ENCODE measurements at places on chromosomes 7 and 10.

DNA sequence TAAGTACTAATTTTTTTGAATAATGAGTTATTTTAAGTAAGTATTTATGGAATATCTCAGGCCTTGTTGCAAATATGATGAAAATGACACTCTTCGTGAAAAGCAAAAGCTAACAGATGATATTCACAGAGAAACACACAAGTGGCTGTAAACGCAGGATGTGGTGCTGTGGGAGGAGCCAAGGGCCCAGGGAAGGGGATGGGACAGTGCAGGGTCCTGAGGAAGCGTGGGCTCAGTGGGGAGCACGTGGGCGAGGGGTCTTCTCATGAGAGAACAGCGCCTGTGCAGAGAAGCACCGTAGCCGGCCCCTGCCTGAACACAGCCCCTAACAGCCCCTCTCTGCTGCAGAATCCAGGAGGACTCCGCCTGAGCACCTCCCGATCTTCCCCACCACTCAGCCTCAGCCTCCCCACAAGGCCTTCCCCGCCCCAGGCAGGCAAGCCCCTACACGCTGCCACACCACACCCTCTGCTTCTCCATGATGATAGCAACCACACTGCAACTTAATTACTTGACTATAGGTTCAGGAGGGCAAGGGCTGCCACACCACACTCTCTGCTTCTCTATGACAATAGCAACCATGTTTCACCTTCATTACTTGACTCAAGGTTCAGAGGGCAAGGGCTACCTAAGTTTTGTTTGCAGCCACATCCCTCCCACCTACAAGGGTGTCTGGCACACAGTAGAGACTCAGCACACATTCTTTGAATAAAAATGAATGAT lies 152.6 kb upstream of the RNF32 start:
- no peak for DNase-seq

- no peak for DNase-seq
Measured at GRCh38 chr10:621513-621912, 68.0 kb downstream of the DIP2C start.

DNA sequence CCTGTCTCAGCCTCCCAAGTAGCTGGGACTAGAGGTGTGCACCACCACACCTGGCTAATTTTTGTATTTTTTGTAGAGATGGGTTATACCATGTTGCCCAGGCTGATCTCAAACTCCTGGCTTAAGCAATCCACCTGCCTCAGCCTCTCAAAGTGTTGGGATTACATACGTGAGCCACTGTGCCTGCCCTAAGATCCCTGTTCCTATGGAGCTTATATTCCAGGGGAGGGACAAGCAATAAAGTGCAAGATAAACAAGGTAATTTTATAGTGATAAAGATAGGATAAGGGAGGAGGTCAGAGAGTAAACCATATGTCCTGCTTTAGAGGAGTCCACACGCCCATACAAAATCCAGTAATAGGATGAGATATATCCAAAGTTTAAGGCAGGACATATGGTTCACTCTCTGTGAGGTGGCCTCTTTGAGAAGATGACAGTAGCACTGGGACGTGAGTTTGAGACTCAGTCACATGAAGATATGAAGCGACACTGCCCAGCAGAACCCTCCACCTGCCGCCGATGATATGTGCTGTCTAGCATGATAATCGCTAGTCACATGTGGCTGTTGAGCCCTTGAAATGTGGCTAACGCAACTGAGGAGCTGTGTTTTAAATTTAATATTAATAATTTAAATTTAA lies 113.5 kb upstream of the PDCD4 start:
- DNase-seq = no peak

- no peak for DNase-seq
Measured at GRCh38 chr7:88218429-88218745, 1.5 kb downstream of the SRI start.

DNA sequence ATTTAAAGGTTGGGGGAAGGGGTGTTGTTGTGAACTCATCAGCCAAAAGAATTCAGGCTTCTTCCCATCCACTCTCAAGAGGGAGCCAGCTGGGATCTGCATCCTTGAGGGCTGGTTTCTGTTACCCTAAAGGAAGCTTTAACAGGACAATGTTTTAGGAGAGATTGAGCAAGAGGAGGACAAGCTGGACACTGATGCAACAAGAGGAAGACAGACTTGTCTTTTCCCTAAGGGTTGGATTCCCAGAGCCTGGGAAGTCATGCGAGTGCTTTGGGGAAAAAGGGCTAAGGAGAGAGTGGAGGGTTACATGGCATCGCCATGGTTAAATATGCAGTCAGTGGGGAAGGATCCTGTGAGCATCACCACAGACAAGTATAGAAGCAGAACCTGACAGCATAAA lies 47.6 kb upstream of the PDE1C start:
- DNase-seq = no peak

- no peak for DNase-seq
Measured at GRCh38 chr10:86107131-86107530, 259.5 kb downstream of the GRID1 start.

DNA sequence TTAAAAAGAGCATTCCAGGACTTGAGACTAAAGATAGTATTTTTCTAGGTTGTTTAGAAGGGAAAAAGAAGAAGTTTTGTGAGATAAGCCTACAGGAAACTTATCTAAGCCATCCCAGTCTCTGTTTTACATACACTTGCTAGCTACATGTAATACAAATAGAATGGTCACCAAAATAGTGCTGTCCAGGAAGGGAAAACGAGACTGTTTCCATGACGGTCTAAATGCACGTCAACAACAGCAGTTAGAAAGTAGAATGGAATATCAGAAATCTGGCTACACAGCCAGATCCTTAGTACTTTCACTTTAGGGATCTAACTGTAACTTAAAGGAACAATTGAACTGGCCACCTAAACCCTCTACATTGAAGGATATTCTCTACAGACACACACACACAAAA lies 117.6 kb downstream of the TSPAN12 start:
- no peak for DNase-seq

- DNase-seq = no peak
Measured at GRCh38 chr10:51137756-51138529, 63.7 kb downstream of the PRKG1 start.

DNA sequence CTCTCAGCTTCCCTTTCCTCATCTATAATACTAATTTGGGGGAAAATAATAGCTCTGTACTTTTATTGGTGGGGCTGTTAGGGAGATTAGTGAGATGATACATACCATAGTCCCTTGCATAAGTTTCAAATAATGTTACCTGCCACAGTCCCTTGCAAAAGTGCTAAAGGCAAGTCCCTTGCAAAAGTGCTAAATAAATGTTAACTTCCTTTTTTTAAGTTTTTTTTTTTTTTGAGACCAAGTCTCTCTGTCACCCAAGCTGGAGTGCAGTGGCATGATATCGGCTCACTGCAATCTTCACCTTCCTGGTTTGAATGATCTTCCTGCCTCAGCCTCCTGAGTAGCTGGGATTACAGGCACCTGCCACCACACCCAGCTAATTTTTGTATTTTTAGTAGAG lies 43.4 kb upstream of the SRGN start:
- no peak for DNase-seq

GRCh38 chr7:75533926-75534325 lies 41.8 kb downstream of the SPDYE5 start:
- no peak for DNase-seq

DNA sequence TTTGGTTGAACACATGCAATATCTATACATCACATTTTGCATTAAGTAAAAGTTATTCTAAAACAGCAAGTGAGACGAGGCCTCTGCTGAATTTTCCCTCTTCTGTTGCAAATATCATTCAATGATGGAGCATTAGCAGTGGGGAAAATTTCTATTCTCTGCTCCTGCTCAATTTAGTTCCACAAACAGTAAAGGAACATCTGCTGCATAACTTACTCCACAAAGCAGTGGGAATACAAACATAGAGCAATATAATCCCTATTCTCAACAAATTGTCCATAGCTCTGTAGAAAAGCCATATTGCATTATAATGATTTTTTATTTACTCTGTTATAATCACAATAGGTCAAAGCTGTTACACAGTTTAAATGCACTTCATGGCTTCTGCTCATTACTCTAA lies 5.9 kb downstream of the AGR3 start:
- no peak for DNase-seq

- DNase-seq = no peak
Measured at GRCh38 chr10:4653160-4653559, 172.8 kb upstream of the AKR1E2 start.

DNA sequence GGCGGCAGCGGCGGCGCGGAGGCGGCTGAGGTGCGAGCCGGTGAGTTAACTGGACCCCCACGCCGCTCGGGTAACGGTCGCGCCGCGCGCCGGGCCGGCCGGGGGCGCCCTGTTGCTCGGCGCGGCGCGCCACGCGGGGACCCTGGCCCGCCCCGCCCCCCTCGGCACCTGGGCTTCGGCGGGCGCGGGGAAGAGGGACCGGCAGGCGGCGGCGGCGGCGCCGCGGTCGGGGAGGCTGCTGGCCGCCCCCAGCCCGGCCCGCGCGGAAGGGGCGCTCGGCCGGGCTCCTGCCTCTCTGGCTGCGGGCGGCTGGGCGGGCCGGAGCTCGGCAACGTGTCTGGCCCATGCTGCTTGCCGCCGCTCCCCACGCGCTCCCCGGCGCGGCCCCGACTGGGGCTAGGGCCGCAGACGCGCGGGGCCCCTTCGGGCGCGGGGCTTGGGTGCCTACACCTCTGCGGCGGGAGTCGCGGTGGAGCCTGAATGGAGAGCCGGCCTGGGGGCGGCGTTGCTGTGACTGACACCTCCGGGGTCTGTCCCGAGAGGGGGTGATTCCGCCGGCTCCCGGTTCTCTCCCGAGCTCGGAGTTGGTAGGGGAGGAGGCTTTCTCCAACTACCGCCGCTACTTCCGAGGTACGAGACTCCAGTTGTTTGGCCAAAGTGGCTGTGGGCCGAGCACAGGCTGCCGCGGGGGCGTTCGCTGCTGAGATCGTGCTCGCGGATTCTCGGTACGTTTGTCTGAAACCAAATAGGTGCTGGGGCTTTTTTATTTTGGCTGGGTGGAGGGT lies 494 bp downstream of the PALS2 start:
- DNase-seq = peak; percentile 23

GRCh38 chr10:71527135-71527534 lies 130.4 kb downstream of the CDH23 start:
- DNase-seq = no peak

GRCh38 chr10:72552857-72553256 lies 73.0 kb downstream of the MICU1 start:
- no peak for DNase-seq

GRCh38 chr7:70599446-70600190 lies 532.3 kb upstream of the GALNT17 start:
- DNase-seq = no peak

DNA sequence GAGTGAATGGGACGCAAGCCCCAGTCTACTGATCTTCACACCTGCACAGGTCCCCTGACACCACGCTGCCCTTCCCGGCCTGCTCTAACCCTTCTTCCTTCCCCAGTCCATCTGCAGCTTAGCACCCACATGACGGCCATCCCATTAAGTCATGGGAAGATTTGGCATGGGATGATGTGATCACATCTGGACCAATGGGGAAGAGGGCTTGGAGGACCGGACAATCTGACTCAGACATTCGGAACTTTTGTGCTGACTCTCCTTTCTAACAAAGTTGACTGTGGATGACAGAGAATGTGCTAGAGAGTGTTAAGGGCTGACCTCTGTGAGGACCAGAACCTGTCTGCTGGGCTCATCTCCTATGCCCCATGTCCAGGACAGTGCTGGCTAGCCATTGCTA lies 15.6 kb downstream of the CXCL12 start:
- DNase-seq = no peak

DNA sequence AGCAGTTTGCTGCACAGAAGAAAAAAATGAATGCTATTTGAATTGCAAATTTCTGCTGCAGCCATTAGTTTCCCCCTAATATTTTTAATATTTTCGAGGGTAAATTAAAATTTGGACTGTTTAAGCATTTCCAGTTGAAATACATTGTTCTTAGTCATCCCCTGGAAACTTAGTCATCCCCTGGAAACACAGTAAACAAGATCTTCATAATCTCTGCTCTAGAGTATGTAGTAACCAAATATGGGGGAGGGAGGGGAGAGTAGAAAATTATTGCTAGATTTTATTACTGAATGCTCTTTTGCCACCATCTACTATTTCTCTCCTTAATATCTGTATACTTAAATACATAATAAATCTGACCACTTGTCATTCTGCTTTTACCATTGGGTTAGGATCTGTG lies 1053.3 kb downstream of the SORCS1 start:
- DNase-seq = no peak

DNA sequence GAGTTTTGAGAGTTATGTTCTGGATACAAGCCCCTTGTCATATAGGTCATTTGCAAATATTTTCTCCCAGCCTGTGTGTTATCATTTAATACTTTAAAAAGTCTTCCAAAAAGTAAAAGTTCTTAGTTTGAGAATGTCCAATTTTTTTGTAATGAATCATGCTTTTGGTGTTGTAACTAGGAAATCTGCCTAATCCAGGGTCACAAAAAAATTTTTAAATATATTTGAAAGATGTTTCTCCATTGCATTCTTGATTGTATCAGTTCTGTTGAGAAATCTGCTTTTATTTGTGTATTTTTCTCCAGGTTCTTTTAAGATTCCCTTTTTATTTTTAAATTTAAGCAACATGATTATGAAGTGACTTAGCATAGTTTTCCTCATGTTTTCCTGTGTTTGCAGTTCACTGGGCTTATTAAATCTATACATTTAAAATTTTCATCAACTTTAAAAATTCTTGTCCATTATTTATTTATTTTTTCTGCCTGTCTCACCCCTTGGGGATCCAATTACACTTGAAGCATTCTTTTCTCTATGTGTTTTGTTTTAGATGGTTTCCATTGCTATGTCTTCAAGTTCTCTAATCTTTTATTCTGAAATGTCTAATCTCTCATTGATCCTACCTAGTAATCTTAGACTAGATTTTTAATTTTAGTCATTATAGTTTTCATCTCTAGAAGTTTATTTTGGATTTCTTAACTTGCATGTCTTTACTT lies 47.0 kb downstream of the CCDC71L start:
- DNase-seq = no peak

DNA sequence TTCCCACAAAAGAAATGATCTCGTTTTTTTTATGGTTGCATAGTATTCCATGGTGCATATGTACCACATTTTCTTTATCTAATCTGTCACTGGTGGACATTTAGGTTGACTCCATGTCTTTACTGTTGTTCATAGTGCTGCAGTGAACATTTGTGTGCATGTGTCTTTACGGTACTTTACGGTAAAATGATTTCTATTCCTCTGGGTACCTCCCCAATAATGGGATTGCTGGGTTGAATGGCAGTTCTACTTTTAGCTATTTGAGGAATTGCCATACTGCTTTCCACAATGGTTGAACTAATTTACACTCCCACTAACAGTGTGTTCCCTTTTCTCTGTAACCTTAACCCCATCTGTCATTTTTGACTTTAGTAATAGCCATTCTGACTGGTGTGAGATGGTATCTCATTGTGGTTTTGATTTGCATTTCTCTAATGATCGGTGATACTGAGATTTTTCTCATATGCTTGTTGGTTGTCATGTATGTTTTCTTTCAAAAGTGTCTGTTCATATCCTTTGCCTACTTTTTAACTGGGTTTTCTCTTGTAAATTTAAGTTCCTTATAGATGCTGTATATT lies 37.2 kb downstream of the MKLN1 start:
- DNase-seq = no peak

- DNase-seq = no peak
Measured at GRCh38 chr10:13720699-13721098, 133.9 kb downstream of the PRPF18 start.
